ENCODE measurements at places on chromosomes 5 and 9.

GRCh38 chr5:180018347-180019060, 53.1 kb downstream of the RNF130 start:
- DNase-seq, result no peak

DNA sequence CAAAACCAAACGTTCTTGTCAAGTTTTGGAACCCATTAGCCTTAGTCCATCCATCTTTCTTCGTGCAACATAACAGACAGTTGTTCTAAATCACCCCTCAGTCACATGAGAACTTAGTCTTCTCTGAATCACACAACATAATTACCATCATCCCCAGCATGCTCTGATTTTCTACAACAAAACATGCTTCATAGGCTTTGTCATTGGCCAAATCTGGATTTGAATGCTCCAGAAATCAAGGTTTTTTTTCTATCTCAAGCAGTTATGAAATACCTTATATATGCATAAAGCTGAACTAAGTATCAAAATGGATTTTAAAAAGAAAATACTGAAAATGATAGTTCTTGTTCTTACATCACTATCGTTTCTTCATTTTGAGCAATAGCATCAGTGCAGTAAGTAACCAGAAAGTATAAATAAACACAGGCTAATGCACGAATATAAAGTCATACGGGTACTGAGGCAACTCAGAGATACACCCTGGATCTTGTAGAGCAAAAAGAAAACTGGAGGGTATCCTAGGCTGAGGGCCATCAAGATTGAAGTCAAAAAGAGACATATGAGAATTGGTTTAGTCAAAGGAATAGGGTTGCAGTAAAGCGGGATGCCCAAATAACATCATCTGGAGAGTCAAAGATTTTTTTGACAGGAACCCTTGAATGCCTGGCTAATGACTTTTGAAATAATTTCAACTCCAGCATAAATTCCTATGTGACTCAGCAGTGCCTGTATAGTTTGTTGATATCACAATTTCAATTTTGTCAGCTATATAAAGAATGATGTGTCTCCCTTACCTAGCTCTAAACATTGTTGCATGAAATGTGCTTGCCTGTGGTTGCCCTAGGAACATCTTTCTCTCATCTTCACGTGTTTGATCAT, 164.7 kb downstream of the ADAMTSL1 start:
- DNase-seq, result no peak

DNA sequence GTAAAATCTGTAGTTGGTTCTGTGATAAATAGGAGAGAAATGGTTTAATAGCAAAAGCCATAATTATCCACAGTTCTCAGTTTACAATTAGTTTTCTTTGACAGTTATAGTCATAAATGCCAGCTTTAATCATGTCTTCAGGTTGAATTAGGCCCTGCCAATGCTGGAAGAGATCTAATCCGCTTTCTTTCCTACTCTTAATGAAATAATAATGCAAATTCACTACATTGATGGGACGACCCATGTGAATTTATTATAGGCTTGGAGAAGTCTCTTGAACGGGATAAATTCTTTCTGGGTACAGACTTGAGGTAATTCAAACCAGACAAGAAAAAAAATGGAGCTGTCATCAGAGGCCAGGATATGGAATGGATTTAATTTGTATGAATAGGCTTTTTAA, 950.4 kb downstream of the EFNA5 start:
- no peak for DNase-seq

DNA sequence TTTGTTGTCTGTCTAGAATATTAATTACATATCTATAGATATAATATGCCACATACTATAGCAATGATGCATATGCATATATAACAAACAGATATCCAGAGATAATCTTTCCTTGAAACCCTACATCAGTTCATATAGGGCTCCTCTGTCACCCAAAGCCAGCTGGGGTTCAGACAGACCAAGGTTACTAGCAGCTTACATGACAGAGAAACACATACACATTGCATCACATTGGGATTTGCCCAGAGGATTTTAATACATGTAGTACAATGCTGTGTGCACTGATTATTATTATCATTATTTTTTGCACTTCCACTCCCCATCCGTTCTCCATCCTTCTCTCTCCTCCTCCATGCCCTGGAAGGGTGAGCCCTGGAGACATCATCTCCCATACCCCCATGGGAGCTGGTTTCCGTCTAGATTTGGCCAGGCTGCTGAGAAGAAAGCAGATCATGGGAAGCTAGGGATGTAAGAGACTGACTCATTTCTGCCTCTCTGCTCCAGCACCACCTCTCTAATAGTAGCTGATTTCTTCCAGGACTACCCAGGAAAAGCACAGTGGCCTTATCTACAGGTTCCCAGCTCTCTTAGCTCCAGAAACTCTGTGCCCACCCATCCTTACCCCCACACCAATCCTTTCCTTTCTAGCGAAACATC, 23.3 kb downstream of the FST start:
- DNase-seq, result no peak

GRCh38 chr5:31854181-31855133, 215.5 kb downstream of the PDZD2 start:
- no peak for DNase-seq

DNA sequence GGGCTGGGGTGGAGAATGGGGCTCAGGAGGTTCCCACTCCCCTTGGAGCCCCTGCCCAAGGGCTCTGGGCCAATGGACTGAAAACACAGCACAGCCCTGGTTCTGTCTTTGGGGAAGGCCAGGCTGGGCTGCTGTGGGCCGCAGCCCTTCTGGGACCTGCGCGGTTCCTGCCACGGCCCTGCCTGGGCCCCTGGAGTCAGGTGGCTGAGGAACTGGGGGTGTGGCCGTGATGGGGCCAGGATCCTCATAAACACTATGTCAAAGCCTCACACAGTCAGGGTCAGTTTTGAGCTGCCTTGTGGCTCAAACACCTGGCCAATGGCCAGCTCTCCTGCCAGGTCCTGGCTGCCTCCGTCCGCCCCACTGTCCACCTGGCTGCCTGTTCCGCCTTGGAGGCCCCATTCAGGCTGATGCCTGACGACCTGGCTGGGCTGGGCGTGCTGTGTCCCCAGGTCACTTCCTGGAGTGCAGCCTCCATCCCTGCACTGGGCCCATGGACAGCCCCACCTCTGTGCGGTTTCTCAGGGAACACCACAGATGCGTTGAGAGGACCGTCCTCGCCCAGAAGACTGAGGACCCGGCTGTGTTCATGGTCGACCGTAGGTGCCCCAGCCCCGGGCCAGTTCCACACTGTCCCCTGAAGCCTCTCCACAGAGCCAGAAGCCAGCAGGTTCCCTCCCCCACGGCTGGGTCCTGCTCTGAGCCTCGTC, 27.5 kb downstream of the PAEP start:
- DNase-seq, result no peak

- DNase-seq, result no peak
These were observed 41.0 kb downstream of the KCNMB1 start for GRCh38 chr5:170348137-170348633.

GRCh38 chr5:5634817-5635216, 212.3 kb downstream of the ICE1 start:
- DNase-seq, result no peak

DNA sequence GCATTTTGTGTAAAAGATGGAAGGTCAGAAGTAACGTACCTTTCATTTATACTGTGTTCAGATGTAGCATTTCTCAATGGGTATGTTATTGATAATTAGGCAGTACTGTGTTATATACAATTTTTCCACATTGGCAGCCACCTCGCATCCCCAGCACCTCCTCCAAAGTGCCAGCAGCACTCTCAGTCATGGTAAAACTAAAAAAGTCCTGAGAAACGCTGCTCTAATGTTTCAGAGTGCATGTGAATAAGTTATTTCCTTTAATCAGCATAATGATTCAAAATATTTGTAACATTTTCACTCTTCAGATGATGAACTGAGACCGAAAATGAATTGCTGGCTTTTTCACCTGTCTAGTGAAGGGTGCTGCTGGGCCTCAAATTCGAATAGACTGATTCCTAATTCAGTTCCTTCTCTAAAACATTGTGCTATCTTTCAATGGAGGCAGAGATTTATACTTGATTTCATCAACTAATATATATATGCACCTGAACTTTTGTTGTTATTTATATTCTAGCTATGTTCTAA, 79.9 kb upstream of the ANKRD55 start:
- DNase-seq, result no peak

DNA sequence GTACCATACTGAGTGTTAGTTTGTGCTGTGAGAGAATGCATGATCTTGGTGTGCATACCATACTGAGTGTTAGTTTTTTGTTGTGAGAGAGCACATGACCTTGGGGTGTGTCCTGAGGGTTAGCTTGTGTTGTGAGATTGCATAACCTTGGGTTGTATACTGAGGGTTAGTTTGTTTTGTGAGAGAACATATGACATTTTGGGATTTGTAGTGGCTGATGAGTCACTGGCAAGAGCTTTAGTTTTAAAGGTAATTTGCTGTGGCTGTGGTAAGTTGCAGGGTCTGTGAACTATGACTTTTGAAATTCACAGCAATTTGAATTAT, 1068.3 kb upstream of the EDIL3 start:
- DNase-seq, result no peak

DNA sequence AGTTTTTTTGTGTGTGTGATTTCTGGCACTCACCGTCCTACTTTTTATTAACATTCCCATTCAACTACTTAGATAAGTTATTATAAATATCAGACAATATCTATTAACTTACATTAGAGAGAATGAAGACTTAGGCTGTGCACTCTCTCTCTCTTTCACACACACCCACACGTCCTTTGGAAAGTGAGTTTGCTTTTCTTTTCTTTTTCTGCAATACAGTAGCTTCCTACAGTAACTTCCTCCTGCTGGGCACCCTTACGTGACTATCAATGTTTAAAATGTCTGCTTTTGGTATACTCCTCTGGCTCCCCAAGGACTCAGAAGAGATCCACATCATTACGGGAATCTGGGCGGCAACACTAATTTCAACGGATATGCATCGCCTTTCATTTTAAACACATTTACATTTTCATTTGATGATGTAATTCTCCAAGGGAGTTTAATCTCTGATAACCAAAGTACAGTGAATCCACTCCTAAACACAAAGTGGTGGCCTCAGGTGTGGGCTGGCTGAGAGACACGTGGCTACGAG, 179.5 kb downstream of the MAPKAP1 start:
- no peak for DNase-seq

DNA sequence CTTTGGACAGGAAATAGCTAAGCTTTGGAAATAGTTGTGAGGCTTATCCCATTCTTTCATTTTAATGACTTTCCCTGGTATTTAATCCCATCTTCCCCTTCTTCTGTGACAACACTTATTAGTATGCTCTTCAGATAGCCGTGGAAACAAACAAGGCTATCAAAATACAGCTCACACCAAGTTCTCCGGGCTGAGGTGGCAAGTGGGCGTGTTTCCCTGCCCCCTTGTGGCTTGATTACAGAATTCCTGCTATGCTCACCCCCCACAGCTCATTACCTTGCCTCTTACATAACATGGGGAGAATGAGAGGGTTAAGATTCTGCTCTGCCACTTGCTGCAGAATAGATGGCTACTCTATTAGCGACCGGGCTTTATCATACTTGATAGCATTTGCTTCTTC, 437.1 kb upstream of the TLE4 start:
- no peak for DNase-seq

GRCh38 chr9:83472764-83473163, 65.4 kb downstream of the FRMD3 start:
- DNase-seq, result no peak

All from stimulated activated CD8-positive, alpha-beta memory T cell treated with anti-CD3 and anti-CD28 coated beads, Interleukin-4, amount 100 ng/mL, for 1 hour (primary cell).